Cerebellum (tissue), 4 donors: ENCODE measurements at places on chromosomes 6 and 20.

DNA sequence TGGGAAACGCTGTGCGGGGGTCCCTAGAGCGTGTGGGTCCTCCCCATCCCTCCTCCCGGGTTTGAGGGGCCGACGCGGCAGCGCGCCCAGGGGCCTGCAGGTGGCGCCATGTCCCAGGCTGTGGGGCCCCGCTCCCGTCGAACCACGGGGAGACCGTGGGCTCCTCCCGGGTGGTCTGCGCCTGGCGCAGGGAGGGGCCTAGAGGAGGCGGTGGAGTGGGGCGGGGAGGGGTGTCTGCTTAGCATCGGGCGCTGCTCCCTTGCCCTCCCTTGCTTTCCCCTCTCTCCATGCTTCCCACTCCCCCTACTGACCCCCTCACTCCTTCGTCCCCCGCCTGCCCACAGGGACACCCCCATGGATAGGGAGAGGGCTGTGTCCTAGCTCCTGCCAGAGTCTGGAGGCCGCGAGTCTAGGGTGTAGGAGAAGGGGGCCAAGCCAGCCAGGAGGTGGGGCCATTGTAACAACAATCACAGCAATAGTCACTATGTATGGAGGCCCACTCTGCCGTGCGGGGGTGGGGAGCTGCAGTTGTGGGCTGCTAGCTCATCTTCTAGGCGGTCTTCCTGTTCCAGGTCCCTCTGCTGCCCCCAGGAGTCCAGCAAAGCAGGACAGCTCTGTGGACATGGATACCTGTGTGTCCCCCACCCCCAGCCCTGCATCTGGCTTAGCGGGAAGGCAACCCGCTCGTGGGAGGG lies 51.7 kb downstream of the CHMP4B start:
- DNase-seq, result peak; percentile 36

DNA sequence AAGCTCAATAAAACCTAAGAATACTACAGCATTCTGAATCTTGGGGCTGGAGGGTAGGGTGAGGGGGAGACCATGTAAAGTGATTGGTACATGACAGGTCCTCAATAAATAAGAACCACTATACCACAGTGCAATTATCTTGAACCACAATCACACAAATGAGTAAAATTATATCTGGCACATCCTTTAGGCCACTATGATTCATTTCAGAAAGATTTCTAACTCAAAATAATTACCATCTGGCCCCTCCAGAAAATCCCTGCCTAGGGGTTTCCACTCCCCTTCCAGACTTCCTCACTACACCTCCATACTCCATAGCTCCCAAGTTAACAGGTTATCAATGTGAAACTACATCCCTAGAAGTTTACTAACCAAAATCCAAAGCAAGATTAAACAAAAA lies 19.7 kb downstream of the AKIRIN2 start:
- no peak for DNase-seq

GRCh38 chr6:45787384-45787783 lies 228.3 kb downstream of the CLIC5 start:
- no peak for DNase-seq

- DNase-seq, result no peak
Measured at GRCh38 chr20:47995661-47996060, 210.4 kb upstream of the SULF2 start.

DNA sequence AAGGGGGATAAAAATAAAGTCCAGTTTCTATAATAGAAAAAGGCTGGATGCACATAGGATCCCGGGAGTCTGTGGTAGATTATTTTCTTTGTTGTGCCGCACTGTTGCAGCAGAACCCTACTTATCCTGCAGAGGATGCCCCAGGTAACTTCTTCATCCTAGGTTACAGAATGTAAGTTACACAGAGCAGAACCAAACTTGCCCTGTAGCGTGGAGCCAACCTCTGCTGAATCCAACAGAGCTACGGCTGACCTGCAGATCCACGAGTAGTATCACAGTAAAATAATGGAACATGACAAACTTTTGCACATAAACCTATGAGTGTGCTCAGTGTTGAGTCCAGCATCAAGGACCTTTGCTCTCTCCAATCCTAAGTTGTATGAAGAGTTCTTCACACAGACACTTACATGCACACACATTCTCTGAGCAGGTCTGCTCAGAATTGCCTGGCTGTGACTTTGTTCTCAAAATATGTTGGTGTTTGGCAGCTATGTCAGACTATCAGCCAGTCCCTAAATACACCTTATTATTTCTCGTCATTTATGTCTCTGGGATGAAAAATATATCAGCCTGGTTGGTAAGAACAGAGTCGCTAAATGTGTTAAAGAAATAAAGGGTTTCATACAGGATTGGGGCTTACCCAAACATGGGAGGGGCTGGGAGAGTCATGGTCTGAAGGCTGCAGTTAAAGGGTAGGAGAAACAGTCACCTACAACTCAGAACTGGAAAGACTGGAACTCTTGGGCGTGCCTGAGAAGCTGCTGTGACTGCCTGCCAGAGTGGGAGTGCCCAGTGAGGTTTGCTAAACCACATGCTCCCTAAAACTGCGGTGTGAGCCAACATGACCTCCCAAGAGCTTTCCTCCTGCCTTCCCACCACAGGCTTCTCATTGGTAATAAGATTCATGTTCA lies 165.1 kb upstream of the SLC24A3 start:
- DNase-seq, result no peak

DNA sequence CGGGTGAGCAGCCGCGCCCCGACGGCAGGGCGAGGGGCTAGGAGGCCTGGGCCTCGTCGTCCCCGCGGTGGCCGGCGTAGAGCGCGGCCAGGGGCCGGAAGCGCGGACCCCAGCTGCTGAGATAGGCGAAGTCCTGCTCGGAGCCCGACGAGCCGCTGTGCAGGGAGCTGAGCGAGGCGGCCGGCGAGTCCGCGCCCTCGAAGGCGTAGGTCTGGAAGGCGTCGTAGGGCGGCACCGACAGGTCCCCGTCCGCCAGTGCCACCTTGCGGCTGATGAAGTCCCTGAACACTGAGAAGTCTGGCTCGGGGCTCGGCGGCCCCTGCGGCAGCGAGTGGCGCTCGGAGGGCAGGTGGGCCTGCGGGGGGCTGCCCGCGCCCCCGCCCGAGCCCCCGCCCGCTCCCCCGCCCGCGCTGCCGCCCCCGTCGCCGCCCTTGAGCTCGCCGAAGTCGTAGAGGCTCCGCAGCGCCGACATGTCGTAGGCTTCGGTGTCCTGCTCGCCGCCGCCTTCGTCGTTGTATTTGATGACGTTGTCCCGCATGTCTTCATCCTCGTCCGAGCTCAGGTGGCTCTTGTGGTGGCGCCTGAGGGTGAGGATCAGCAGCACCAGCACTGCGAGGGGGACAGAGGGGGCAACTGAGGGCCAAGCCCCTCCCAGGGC lies 56.5 kb downstream of the CD40 start:
- no peak for DNase-seq

DNA sequence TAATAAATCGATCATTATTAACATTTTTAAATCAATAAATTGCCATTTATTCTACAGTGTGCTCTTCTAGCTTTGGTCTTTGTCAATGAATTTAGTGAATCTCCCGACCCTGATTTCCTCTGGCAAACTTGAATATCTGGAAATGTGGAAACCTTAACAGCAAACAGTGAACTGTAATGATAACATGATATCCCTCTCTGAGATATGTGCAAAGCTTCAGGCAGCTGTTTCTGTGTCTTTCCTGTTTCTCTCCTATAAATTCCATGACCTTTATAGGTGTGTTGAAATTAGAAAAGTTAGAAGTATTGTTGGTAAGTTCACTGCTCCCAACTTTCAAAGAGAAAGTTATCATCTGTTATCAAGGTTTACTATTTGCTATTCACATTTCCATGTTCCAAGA lies 218.8 kb upstream of the RNF217 start:
- DNase-seq, result no peak

DNA sequence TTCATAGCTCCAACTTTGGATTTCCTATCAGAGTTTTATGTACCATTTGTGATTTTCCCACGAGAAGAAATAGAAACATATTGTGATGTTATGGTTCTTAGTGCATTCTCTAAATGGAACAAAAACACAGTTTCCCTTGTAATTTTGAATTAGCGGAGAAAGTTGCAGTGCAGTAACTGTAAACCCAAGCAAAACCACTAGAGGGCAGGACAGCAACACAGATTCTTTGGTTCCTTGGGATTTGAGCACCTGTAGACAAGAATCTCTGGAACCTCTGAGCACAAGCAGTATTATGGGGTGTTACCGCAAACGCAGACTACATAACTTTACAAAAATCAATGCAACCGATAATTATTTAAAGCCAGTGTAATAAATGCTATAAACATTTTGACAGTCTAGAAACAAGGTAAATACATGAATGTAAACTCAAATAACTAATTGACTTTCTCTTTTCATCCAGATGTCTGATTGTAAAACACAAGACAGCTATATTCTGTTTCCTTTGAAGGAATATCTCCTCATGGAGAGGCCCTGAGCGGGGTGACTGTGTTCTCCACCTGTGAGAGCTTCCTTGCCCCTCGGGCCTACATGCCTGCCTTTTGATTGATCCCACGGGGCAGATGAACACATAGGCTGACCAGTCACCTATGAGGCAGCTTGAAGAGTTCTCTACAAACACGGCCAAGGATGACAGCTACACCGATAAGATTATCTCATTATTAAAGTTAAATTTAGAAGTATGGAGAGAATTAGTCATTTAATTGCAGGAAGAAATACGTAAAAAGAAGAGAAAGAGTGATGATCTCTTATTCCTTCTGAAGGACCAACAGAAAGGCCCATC lies 67.5 kb upstream of the COL21A1 start:
- peak; percentile 8 for DNase-seq

GRCh38 chr6:72636215-72636614 lies 14.4 kb downstream of the KCNQ5 start:
- no peak for DNase-seq

DNA sequence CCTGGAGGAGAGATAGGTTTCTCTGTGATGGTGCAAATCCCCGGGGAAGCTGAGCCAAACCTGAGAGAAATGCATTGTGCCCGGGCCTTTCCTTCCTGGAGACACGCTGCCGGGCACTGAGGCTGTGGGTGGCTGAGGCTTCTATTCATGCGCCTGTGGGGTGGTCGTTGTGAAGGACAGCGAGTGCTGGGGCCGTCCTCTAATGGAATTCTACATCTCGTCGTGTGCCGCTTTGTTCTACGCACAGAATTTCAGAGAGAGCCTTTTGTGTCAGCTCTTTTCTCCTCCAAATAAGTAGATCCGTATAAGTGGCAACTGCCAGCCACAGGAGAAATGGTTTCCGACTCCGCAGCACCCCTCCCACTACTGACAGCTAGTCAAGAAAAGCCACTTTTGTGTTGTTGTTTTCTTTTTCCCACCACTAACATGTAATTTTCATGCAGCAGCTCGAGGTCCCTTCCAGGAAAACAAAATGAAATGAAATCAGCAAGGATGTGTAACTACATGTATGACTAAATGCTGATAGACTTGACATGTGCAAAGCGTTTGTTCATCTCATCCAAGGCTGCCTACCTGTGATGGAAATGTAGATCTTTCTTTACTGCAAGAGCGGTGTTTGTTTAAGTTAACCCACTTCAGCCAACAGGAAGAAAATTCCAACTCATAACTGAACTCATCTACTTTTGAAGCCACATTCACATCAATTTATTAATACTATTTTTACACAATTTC lies 26.4 kb upstream of the PXDC1 start:
- no peak for DNase-seq

GRCh38 chr6:5762561-5762968 lies 244.2 kb downstream of the NRN1 start:
- DNase-seq, result no peak

- no peak for DNase-seq
Measured at GRCh38 chr6:107418118-107418517, 41.2 kb downstream of the PDSS2 start.

DNA sequence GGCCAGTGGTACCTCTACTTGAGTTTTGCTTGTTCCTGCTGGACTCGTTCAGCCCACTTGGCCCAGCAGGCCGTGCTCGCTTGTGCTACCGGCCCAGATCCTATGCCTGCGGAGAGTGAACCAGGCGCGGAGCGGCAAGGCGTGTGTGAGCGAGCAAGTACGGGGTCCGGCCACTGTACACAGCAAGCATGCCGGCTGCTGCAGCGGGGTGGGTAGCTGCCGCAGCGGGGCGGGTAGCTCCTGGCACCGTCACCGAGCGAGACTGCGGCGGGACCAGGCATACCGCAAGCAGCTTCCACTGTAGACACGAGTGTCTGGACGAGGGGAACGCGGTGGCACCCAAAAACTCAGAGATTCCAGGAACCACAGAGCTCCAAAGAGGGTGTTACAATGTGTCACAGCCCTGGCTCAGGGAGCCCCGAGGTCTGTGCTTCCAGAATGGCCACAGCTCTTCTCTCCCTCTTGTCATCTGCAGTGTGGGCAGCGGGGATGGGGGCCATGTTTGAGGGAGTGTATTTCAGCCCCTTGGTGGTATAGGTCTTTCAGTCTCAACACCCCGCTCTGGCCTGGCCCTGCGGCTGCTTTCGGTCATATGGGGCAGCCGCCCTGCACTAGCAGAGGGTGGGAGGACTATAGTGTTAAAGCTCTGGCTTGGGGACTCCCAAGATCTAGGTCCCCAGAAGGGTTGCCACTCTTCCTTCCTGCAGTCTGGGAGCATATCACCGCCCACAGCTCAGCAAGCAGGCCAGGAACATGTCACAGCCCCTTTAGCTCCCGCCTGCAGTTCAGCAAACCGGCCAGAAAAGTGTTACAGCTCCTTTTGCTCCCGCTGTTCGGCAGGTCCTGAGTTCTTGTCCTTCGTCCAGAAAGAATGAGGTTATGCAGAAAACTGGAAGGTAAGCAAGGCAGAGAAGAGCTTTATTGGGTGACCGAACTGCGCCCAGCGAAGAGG lies 6.1 kb upstream of the RWDD1 start:
- DNase-seq, result peak; percentile 26

- peak; percentile 83 for DNase-seq
Measured at GRCh38 chr6:29628419-29629281, 4.3 kb downstream of the GABBR1 start.

DNA sequence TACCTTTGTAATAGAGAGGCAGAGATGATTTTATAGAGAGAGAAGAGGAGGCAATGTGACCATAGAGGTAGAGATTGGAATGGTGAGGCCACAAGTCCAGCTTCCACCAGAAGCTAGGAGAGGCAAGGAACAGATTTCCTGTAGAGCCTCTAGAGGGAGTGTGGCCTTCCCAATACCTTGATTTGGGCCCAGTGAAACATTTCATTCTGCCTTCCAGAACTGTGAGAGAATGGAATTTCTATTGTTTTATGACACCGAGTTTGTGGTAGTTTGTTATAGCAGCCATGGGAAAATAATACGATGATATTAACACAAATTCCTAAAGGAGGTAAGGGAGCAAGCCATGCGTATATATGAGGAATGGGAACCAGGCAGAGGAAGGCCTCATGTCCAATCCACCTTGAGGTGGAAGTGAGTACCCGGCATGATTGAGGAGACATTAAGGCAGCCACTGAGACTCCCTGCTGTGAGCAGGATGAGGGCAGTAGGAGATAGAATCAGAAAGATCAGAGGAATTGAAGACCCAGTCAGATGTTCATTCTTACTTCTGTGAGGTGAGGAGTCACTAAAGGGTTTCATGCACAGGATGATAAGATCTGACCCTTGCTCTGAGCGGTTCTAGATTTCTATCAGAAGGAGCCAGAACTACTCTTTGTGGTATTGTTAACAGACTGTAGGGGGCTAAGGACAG lies 636.3 kb upstream of the IMPG1 start:
- DNase-seq, result no peak
